ENCODE measurements at places on chromosomes 4 and X. TPM values are rescaled to one million over a fixed set of nuclear protein-coding genes. Genes with fewer than 3 reads are reported as not detected.

DNA sequence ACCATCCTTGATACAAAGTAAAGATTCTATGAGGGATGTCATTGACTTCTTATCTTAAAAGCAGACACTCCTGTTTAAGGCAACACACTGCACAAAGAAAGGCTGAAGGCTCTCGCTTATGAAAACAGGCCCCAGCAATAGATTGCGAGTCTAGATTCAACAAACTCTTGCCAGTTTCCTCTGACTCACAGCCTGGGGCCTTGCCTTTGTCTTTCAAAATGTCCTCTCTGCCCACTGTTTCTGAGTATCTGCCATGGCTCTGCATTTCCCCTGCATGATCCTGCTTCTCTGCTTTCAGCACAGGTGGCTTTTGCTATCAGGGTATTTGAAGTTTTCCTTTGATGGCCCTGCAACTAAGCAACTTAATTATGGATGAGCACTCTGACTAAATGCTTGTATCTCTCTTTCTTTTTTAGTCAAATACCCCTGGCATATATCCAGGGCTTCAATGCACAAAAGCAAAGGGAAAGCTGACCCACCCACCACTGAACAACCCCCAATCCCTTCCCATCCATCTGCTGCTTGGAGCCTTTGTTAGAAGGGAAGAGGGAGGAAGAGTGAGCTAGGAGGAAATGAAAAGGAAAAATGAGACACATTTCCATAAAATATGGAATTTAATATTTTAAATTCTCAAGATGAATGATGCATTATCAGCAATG lies 32.2 kb downstream of the NDP start:
- H3K36me3 ChIP-seq, result no peaks in the 10 kb centered on the region
- no peak overlapping the region for H3K27ac ChIP-seq
- DNase-seq, result no peak
- H3K4me3 ChIP-seq, result no peak overlapping the region

- H3K27me3 ChIP-seq, result no peaks in the 10 kb centered on the region
- H3K27ac ChIP-seq, result no peak overlapping the region
- H3K36me3 ChIP-seq, result no peaks in the 10 kb centered on the region
- H3K4me3 ChIP-seq, result no peak overlapping the region
Observed at GRCh38 chr4:37792241-37792640, 34.2 kb upstream of the PGM2 start.

GRCh38 chr4:20326977-20327376 lies 75.3 kb downstream of the SLIT2 start:
- H3K36me3 ChIP-seq, result no peaks in the 10 kb centered on the region
- no peaks in the 10 kb centered on the region for H3K4me1 ChIP-seq
- no peak overlapping the region for H3K27ac ChIP-seq

- no peak overlapping the region for H3K27ac ChIP-seq
- no peaks in the 10 kb centered on the region for H3K4me1 ChIP-seq
- no peak for DNase-seq
- no peak overlapping the region for H3K4me3 ChIP-seq
Observed at GRCh38 chrX:21479695-21480270, 105.6 kb downstream of the CNKSR2 start.

DNA sequence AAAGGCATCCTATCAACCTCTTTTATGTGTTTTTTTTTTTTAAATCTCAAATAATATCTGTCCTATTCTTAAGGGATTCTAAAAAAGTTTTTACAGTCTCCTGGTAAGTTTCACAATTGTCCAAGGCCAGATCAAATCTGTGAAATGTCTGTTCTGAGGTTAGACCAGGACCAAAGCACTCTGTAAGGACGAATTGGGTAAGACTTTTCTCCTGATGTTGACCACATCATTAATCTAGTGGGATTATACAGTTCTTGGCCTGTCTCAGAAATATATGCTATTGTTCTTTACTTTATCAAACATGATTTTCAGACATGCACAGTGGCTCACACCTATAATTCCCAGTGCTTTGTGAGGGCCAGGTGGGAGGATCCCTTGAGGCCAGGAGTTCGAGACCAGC lies 45.8 kb upstream of the TMEM131L start:
- no peak overlapping the region for H3K4me3 ChIP-seq
- no peaks in the 10 kb centered on the region for H3K27me3 ChIP-seq
- DNase-seq, result no peak
- no peaks in the 10 kb centered on the region for H3K4me1 ChIP-seq
- H3K27ac ChIP-seq, result no peak overlapping the region

GRCh38 chr4:118281611-118282442 lies 71.0 kb downstream of the PRSS12 start:
- H3K4me1 ChIP-seq, result peaks cover 31% of the 10 kb centered on the region
- no peak for DNase-seq

DNA sequence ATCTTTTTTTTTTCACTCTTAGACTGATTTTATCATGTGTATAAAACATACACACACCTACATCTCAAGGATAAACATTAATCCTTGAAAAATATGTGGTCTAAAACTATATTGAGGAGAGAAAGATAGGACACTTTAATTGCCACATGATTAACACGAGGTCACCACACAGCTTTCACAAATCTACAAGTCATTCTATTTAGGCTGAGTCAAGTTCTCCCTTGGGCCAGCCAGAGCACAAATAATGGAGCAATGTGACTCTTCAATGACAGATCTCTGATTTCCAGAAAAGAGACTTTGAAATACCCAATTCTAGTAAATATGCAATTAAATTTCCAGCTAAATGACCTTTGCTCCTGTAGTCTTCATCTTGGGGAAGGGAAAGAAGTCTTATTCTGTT lies 12.9 kb upstream of the ADH4 start:
- no peaks in the 10 kb centered on the region for H3K27me3 ChIP-seq
- no peaks in the 10 kb centered on the region for H3K36me3 ChIP-seq
- H3K4me3 ChIP-seq, result no peak overlapping the region

DNA sequence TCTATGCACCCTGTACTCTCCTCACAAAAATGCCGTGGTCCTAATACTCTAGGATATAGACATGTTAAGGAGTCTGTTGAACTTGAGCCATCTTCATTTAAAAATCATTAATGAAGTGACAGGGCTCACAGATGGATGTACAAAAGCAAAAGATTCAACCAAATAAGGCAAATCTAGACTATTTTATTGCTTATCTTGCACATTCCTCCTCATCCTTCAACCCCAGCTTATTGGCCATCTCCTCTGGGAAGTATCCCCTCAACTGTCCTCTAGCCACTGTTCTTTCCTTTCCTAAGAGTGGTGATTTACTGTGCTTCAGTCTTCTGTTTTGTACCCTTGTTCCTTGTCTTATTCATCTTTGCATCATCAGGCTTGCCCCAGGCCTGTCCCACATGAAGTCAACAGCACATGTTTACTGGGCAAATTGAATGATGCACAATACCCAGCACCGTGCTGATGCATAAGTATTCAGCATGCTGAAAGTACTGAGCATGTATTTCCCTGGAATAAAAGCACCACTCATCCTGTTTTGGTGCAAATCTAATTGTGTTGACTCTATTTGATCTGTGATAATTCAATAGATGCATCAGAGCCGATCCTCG lies 287.3 kb upstream of the CLNK start:
- H3K27ac ChIP-seq, result no peak overlapping the region
- no peaks in the 10 kb centered on the region for H3K4me1 ChIP-seq
- H3K36me3 ChIP-seq, result no peaks in the 10 kb centered on the region
- H3K27me3 ChIP-seq, result no peaks in the 10 kb centered on the region
- no peak overlapping the region for H3K4me3 ChIP-seq

- H3K4me1 ChIP-seq, result no peaks in the 10 kb centered on the region
- no peak for DNase-seq
- no peak overlapping the region for H3K27ac ChIP-seq
- H3K27me3 ChIP-seq, result no peaks in the 10 kb centered on the region
- H3K36me3 ChIP-seq, result peaks cover 60% of the 10 kb centered on the region
- H3K4me3 ChIP-seq, result no peak overlapping the region
Observed at GRCh38 chr4:103091601-103092223, 7.9 kb downstream of the BDH2 start.

GRCh38 chr4:102531462-102531861 lies 30.3 kb downstream of the NFKB1 start:
- no peaks in the 10 kb centered on the region for H3K4me1 ChIP-seq
- no peaks in the 10 kb centered on the region for H3K27me3 ChIP-seq

DNA sequence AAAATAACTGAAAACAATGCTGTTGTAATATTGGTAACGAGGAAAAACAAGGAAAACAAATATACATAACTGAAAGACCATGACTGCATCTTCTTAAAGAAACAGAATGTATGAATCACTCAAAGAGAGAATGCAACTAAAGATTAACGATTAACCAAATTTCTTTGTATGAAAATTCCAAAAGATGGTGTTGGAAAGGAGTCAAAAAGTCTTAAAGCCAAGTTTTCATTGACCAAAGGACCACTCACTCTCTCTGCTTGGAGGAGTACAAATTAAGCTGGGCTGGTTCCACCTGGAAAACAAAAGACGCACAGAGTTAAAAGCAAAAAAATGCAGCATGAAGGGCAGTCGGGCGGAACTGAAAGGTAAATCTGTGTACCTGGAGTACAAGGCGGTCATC lies 1.8 kb downstream of the DCAF12L1 start:
- no peaks in the 10 kb centered on the region for H3K4me1 ChIP-seq
- H3K4me3 ChIP-seq, result no peak overlapping the region
- H3K27me3 ChIP-seq, result no peaks in the 10 kb centered on the region
- DNase-seq, result no peak

DNA sequence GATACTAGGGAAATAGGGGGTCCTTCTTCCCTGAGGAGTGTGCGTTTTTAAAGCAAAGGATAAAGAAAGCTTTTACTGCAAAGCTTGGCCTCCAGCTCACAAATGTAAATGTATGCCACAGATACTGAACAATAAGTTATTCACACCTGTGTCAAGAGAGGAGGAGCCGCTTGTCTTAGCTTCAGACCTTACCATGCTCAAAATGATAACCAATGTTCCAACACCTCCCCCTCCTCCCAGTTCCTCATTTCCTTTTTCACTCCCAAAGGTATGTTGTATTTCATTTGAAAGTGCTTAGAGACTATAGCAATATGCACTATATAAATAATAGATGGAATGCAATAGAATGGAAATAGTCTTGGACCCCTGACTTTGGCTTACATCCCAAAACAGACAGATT lies 47.0 kb upstream of the RAPGEF2 start:
- H3K36me3 ChIP-seq, result no peaks in the 10 kb centered on the region
- H3K4me3 ChIP-seq, result no peak overlapping the region
- DNase-seq, result no peak
- no peaks in the 10 kb centered on the region for H3K27me3 ChIP-seq
- no peaks in the 10 kb centered on the region for H3K4me1 ChIP-seq

- H3K36me3 ChIP-seq, result no peaks in the 10 kb centered on the region
- no peak overlapping the region for H3K4me3 ChIP-seq
- H3K27me3 ChIP-seq, result no peaks in the 10 kb centered on the region
- H3K27ac ChIP-seq, result no peak overlapping the region
- no peak for DNase-seq
- peaks cover 4% of the 10 kb centered on the region for H3K4me1 ChIP-seq
Observed at GRCh38 chr4:56701161-56701480, 20.0 kb upstream of the HOPX start.

DNA sequence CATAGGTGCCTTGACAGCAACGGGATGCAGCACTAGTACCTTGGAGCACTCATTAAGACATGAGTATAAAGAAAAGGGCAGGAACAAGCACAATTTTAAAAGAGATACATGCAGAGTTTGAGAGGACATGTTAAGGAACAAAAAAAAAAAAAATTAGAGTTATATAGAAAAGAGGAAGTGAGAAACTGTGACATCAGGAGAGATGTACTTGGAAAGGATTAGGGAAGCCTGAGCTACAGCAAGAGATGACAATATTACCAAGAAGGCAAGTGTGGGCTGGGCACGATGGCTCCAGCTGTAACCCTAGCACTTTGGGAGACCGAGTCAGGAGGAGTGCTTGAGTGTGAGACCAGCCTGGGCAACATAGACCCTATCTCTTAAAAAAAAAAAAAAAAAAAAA lies 37.4 kb downstream of the GPR143 start:
- no peaks in the 10 kb centered on the region for H3K4me1 ChIP-seq
- no peaks in the 10 kb centered on the region for H3K36me3 ChIP-seq
- H3K4me3 ChIP-seq, result no peak overlapping the region
- no peaks in the 10 kb centered on the region for H3K27me3 ChIP-seq
- no peak for DNase-seq

The SLC10A4 gene
- total RNA-seq, result 3.1 TPM

The SUPT20HL2 gene
- not detected for total RNA-seq

The IQSEC2 gene
- total RNA-seq, result 17.3 TPM

The LIN54 gene
- total RNA-seq, result 9.8 TPM

The TEC gene
- total RNA-seq, result 7.7 TPM

The MAGEE2 gene
- total RNA-seq, result not detected

The USP38 gene
- total RNA-seq, result 25.7 TPM

The CCNA2 gene
- total RNA-seq, result 1.2 TPM

The GAGE2A gene
- total RNA-seq, result not detected
